ENCODE measurements at places on chromosomes 5 and 9.

- no peak for DNase-seq
Measured at GRCh38 chr5:50553560-50553984, 112.5 kb upstream of the EMB start.

DNA sequence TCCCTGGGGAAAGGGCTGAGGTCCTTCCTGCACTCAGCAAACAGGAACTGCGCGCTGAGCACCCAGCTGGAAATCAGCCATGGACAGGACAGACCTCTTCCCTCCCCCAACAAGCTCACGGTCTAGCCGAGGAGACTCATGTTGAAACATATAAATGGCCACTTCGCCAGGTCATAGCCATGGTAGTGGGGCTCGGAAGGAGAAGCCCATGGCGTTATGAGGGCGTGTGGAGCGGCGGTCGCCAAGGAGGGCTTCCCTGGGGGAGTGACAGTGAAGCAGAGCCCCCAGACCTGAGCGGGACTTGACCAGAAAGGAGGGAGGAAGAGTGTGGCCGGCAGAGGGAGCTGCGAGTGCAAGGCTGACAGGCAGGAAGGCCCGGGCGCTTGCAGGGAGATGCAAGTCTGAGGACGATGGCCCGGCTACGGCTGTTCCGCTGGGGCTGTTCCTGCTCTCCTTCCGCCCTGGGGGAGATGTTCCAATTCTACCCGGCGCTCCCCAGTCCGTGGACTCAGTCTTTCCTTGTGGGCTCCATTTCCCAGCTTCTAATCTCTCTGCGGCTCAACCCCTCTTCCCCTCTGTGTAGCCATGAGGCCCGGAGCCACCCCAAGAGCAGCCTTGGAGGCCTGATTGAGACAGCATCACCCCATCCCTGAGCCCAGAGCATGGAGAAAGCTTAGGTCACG lies 43.9 kb upstream of the PRRC2B start:
- DNase-seq = peak; percentile 78

GRCh38 chr9:37784291-37784615 lies 611 bp downstream of the EXOSC3 start:
- no peak for DNase-seq

- no peak for DNase-seq
Measured at GRCh38 chr9:68741234-68741633, 36.2 kb downstream of the PIP5K1B start.

DNA sequence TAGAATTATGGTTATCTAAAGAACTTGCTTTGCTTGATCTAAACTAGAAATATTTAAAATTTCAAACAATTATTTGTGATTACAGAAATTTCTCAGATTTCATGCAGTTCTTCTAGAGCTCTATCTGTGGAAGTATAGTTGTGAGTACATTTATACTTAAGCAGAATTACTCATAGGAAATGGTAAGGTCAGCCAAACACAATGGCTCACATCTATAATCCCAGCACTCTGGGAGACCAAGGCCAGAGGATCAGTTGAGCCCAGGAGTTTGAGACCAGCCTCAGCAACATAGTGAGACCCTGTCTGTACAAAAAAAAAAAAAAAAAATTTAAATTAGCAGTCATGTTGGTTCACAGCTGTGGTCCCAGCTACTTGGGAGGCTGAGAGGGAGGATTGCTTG lies 71.0 kb downstream of the INVS start:
- no peak for DNase-seq

- no peak for DNase-seq
Measured at GRCh38 chr5:176535101-176535663, 2.0 kb downstream of the RNF44 start.

DNA sequence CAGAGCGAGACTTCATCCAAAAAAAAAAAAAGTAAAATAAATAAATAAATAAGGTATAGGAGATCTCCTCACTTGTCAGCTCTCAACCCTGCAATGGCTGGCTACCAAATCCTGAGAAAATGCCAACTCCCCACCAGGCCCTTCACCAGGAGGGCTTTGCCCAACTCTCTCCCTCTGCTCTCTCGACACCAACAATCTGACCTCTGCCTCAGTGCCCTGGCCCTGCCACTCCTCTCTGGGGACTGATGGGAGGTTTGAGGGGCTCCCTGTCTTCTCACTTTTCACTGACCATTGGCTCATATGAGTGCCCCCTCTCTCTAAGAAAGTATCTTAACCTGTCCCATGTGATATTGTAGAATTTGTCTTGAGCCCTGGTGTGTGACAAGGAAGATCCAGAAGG lies 52.6 kb upstream of the SH3PXD2B start:
- DNase-seq = no peak

DNA sequence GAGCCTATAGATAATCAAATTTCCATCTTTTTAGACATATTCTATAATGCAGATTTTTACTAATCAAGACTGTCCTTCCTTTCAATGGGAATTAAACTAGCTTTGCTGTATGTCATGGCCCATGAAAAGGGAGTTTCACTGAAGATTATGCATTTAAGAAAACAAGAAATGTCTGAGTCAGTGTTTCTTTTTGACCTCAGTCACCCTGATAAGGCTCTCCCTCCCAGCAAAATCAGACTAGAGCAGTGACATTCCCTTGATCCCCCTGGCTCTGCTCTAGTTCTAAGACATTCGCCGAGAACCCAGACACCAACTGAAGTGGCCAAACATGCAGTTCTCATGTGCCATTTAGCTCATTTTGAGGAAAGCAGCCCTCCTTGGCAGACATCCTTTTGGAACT lies 442.0 kb downstream of the ACTL7B start:
- no peak for DNase-seq

DNA sequence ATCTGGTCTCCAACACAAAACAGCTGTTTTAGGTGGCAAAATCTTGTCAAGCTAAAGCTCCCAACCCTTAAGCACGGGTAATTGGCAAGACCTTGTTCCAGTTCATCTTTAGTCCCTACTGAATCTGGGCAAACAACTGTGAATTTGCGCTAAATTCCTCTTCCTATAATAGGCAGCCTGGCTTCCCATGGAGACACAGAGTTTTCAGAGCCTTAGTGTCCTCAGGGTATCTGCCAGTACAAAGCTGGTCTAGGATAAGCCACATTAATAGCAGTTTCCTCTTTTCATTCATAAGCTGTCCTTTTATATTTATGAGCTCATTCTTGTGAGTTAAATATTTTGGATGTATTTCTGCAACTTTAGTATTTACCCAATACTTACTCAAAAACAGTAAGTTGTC lies 59.5 kb downstream of the FGF10 start:
- no peak for DNase-seq

DNA sequence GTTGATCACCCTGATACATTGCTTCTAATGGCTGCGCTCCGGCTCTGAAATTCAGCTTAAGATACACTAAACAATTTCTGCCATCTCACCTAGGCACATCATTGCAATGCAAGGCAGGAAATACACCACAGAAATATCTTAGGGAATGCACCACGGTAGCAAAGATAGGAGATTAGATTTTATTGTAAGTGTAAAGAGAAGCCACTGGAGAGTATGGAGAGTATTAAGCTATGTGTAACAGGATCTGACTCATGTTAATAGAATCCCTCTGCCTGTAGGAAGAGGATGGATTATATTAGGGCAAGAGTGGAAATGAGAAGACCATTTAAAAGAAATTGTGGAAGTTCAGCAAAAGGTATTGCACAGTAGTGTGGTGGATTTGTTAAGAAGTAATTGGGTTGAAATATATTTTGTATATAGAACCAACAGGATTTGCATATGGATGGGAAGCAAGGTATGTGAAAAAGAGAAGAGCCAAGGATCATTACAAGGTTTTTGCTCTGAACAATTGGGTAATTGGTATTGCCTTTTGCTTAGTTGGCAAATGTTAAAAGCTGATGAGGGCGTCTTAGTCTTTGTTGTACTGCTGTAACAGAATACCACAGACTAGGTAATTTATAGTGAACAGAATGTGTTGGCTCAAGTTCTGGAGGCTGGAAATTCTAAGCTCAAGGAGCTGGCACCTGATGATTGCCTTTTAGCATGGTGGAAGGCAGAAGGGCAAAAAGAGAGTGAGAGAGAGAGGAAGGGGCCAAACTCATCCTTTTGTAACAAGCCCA lies 636.1 kb downstream of the PSAT1 start:
- no peak for DNase-seq

DNA sequence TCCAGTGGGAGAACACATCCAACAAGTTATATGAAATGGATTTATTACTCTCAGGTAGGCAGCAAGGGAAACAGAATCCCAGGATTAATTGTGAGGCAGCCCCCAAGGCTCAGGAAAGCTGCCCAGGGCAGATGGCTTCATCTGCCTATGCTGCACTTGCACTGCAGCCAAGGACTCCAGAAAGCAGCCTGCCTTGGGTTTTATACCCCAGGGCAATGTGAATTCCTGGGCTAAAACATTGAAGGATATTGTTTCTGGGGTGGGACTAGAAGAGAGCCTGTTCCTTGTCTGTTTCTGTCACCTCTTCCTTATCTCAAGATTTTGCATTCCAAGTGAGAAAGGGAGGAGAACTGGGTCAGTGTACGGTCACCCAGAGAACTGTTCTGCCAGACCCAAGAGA lies 8.8 kb upstream of the CCL27 start:
- DNase-seq = no peak

Measured in stimulated activated CD4-positive, alpha-beta T cell treated with anti-CD3 and anti-CD28 coated beads, Interleukin-1b, Interleukin-23, amount 100 ng/mL, for 1 hour (primary cell).